ENCODE measurements at places on chromosomes 2 and 18. TPM values are rescaled to one million over a fixed set of nuclear protein-coding genes. Genes with fewer than 3 reads are reported as not detected.

DNA sequence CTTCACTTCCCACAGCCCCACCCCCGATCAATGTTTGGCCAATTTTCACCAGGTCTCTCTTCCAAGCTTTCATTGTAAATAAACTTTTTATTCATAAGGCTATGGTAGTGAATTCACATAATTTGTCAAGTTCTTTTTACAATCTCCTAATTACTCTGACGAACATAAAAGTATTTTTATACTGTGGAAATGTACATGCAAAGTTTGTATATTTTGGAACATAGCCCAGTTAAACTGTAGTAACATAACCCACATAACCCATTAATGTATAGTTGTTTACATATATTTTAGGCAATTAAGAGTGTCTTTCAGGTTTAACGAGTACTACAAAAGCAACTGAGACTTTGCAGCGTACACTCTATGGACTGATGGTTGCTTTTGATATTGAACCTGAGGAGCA lies 228.3 kb upstream of the ERBB4 start:
- no peaks in the 10 kb centered on the region for H3K27me3 ChIP-seq
- no peaks in the 10 kb centered on the region for H3K36me3 ChIP-seq

DNA sequence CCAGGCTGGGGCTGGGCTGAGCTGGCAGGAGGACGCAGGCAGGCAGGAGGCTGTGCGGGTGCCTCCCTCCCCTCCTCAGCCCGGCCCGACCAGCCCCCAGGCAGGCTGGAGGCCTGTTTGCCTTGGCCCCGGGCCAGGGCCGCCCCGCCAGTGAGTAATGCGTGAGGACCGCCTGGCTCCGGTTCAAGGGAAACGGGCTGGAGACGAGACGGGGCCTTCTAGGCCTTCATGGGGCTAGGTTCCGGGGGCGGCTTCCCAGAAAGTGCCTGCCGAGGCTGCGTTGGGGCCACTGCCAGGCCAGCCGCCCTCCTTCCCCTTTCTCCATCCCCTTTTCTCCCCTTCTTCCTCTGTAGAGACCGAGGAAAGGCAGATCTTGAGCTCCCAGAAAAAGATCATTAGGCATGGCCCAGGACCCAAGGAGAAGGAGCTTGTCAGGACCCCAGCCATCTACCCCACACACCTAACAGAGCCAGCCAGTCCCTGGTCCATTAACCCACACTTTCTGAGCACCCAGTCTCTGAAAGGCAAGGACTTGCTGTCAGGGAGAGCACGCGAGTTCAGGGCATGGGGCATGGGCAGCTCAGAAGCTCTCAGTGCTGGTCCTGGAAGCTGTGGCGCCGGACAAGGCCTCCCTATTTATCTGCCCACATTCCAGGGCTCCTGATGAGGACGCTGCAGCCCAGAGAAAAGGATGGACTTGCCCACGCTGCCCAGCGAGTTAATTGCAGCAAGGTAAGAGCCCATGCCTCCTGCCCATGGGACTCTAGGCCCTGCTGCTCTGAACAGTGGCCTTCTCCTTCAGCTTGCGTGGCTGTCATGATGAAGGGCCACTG lies 48.5 kb downstream of the SMAD7 start:
- H3K4me3 ChIP-seq: no peak overlapping the region
- no peaks in the 10 kb centered on the region for H3K27me3 ChIP-seq
- H3K4me1 ChIP-seq: peaks cover 25% of the 10 kb centered on the region
- DNase-seq: no peak
- peak overlapping the region; percentile 79 for H3K27ac ChIP-seq
- no peaks in the 10 kb centered on the region for H3K36me3 ChIP-seq

DNA sequence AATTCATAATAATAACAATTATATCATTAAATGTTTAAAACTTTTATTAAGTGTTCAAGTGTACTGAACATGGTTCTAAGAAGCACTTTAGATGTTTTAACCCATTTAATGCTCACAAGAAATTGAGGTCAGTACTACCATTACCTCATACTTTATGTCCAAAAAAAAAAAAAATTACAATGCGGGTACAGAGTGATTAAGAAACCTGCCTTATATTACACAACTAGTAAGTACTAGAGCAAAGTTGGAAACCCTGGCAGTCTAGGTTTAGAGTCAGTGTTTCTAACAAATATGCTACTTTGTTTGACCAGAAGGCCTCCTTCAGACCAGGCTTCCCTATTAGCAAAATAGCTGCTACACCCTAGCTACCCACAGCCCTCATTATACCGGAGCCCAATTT lies 28.5 kb downstream of the PLEKHM3 start:
- peaks cover 10% of the 10 kb centered on the region for H3K36me3 ChIP-seq
- H3K4me3 ChIP-seq: no peak overlapping the region
- H3K4me1 ChIP-seq: no peaks in the 10 kb centered on the region
- DNase-seq: no peak
- H3K27me3 ChIP-seq: no peaks in the 10 kb centered on the region

GRCh38 chr2:239467956-239468490 lies 67.2 kb upstream of the HDAC4 start:
- H3K27me3 ChIP-seq: no peaks in the 10 kb centered on the region
- H3K4me3 ChIP-seq: no peak overlapping the region
- H3K36me3 ChIP-seq: no peaks in the 10 kb centered on the region
- DNase-seq: peak; percentile 77

GRCh38 chr2:116145031-116145430 lies 1669.5 kb upstream of the DDX18 start:
- no peaks in the 10 kb centered on the region for H3K4me1 ChIP-seq
- H3K27me3 ChIP-seq: no peaks in the 10 kb centered on the region
- no peak overlapping the region for H3K27ac ChIP-seq
- H3K36me3 ChIP-seq: no peaks in the 10 kb centered on the region

DNA sequence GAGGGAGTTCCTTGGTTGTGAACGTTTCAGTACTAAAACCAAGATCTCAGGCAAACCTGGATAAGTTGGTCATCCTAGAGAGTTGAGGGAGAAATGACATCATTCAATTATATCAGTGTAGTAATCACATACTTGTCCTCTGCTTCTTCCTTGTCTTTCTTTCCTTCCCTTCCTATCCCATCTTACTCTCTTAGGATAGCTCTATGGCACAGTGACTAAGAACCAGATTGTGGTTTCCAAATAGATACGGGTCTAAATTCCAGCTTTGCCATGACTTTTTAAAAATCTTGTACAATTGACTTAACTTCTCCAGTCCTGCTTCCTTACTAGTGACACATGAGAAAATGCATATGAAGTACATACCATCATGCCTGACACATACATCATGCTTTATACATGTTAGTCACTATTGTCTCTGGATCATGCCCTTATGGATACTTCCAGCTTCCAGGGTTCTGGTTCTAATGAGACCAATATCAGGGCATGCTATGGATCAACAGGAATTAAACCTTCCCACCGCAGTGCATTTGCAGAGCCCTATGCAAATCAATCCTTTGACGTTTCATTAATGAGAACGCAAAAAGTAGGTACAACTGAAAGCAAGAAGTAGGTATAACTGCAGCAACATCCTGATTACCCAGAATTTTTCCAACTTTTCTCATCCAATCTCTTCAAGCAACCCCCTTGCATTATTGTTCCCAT lies 168.0 kb upstream of the KLF7 start:
- no peak for DNase-seq
- no peaks in the 10 kb centered on the region for H3K36me3 ChIP-seq
- H3K27me3 ChIP-seq: no peaks in the 10 kb centered on the region
- H3K27ac ChIP-seq: peak overlapping the region; percentile 76
- H3K4me1 ChIP-seq: peaks cover 24% of the 10 kb centered on the region

- DNase-seq: no peak
- H3K27ac ChIP-seq: no peak overlapping the region
- no peaks in the 10 kb centered on the region for H3K36me3 ChIP-seq
- H3K4me3 ChIP-seq: no peak overlapping the region
- H3K4me1 ChIP-seq: no peaks in the 10 kb centered on the region
These were observed 249.9 kb upstream of the RBBP8 start for GRCh38 chr18:22683196-22683676.

- DNase-seq: no peak
- no peak overlapping the region for H3K27ac ChIP-seq
- H3K4me1 ChIP-seq: no peaks in the 10 kb centered on the region
These were observed 71.9 kb downstream of the TCF4 start for GRCh38 chr18:55515941-55516710.

DNA sequence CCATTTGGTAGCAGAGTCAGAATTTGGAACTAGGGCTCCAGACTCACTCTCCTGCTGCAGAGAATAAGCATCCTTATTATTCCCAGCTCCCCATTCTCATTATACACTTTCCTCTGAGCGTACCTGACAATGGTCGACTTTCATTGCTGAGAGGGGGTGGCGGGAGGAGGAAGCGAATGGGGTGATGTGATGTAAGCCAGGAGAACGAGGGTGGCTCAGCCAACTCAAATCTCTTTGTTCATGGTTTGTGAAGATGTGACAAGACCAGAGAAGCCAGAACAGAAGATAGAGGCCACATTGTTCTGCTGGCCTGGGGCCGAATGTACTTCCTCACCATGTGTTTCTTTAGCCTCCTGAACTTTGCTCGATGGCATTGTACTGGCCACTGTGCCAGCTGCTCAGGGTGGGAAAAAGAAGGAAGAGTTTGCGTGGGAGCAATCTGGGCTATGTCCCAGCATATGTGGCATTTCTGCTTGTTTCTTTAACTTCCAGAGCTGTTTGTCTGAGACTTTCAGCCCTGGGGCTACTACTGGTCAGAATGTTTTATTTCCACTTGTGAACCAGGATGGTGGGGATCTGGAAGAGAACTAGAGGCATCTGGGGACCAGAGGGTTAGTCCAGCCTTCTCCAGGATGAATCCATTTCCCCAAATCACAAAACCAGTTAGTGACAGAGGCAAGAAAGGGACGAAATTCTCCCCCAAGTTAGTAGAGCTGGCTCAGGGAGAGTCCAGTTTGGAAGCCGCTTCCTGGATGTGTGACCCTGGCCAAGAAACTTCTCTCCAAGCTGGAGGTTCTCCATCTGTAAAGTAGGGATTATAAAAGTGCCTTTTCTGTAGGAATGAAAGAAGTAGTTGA lies 62.6 kb downstream of the MOGAT1 start:
- no peak overlapping the region for H3K4me3 ChIP-seq
- peaks cover 5% of the 10 kb centered on the region for H3K4me1 ChIP-seq
- H3K27me3 ChIP-seq: no peaks in the 10 kb centered on the region

GRCh38 chr2:230676546-230676945 lies 36.1 kb upstream of the CAB39 start:
- H3K27ac ChIP-seq: no peak overlapping the region
- no peaks in the 10 kb centered on the region for H3K27me3 ChIP-seq
- no peak overlapping the region for H3K4me3 ChIP-seq
- DNase-seq: no peak

DNA sequence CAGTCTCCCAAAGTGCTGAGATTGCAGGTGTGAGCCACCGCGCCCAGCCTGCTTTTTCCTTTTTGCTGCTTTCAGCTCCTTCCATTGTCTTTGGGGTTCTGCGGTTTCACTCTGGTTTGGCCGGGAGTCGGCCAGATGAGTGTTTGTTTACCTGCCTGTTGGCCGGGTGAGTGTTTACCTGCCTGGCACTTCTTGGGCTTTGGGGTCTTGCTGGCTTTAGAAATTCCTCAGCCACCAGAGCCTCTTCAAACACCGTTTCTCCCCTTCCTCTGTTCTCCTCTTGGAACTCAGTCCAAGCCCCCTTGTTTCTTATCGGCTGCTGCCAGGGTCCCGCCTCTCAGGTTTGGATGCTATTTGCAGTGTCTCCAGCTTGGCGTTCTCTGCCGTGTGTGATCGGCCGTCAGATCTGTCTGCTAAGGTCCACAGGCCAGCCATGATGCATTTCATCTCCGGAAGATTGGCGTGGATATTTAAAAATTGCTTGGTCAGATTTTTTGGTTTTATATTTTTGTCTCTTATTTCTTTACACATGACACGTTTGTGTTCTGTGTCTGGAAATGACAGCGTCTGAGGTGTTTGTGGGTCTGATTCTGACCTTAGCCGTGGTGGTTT lies 14.2 kb upstream of the GAL3ST2 start:
- no peaks in the 10 kb centered on the region for H3K27me3 ChIP-seq
- H3K4me1 ChIP-seq: no peaks in the 10 kb centered on the region
- H3K36me3 ChIP-seq: no peaks in the 10 kb centered on the region

GRCh38 chr2:226800941-226801784 lies 1.5 kb upstream of the IRS1 start:
- H3K27me3 ChIP-seq: no peaks in the 10 kb centered on the region
- H3K36me3 ChIP-seq: no peaks in the 10 kb centered on the region
- peaks cover 41% of the 10 kb centered on the region for H3K4me1 ChIP-seq

DNA sequence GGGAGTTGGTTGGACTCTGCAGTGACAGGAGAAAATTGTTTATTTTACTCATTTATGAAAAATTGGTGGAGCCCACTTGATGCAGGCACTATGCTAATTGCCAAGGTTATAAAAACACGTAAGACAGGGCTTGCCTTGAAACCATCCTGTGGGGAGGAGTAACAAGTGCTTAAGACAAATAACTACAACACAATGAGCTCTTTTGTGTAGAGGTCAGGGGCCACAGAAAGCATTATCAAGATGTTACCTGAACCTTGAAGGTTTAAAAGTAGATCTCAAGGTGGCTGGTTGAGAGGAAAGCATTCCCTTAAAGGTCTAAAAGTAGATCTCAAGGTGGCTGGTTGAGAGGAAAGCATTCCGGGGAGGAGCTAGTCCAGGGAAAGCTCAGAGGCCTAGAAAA lies 381.8 kb upstream of the POU3F3 start:
- no peak overlapping the region for H3K27ac ChIP-seq
- H3K4me3 ChIP-seq: no peak overlapping the region
- no peaks in the 10 kb centered on the region for H3K4me1 ChIP-seq
- H3K36me3 ChIP-seq: no peaks in the 10 kb centered on the region
- no peaks in the 10 kb centered on the region for H3K27me3 ChIP-seq
- no peak for DNase-seq

DNA sequence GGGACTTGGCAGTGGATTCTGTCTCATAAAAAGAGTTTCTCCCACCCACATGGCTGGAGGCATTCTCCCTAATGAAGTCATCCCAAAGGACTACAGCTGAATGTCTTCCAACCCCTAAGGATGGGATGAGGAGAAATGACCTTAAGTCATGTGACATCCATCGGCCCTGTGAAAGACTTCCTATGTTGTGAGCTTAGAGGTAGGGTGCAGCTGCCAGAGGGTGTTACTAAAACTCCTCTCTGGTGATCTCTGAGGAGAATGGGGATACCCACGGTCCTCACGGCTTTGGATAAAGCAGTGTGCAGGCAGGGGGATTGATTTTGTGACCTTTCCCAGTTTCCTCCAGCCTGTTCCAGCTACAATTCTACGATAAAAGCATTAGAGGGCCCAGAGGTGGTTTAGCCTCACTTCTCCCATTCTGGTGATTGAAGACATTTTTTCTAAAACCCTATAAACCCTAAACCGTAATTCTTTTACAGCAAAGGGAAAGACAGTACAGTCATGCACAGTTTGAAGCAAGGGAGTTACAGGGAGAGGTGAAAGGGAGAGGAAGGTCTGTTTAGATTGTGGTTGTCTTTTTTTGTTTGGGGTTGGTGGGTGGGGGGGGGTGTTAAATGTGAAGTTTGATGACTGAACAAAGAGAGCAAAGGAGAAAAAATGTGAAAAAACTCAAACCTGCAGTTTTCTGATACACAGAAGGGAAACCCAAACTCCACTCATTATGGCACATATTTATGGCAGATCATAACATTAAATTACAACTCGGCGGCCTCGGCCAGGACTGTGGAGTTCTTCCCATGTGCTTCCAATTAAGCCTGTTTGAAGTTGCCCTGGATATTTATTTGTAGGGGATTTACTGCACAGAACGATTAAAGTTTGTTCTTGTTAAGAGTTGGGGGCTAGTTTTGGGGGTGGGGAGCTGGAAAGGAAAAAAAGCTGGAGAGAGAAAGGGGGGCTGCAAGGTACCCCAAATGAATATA lies 26.6 kb upstream of the SLC14A2 start:
- no peaks in the 10 kb centered on the region for H3K36me3 ChIP-seq
- no peaks in the 10 kb centered on the region for H3K27me3 ChIP-seq
- no peak overlapping the region for H3K4me3 ChIP-seq
- peak overlapping the region; percentile 70 for H3K27ac ChIP-seq

Gene CTAGE1
- not detected for total RNA-seq

Gene RAB6C
- total RNA-seq: not detected

Gene GBX2
- not detected for total RNA-seq

Gene BOLL
- total RNA-seq: not detected

Gene TUBA3E
- not detected for total RNA-seq

Gene TUBB6
- 450 TPM for total RNA-seq
